Spleen (tissue), 13 donors: ENCODE measurements at places on chromosomes 2 and 18.

DNA sequence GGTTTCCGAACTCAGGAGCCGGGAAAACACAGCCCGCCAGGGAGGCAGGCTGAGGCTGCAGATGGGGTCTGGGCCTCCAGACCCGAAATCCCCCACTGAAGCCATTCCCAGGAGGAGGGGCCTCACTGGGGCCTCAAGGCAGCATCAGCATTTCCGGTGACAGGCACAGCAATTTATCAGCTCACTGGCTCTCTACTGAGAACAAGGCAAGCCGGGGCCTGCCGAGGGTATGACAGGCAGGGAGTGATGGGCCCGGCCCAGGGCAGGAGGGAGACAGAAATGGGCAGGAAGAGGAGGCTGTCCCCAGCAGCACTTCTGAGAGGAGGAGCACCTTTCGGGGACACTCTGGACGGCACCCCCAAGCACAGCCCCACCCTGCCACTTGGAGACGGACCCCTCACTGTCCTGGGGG is 12.5 kb downstream of the SDC1 start:
- no peak for DNase-seq

DNA sequence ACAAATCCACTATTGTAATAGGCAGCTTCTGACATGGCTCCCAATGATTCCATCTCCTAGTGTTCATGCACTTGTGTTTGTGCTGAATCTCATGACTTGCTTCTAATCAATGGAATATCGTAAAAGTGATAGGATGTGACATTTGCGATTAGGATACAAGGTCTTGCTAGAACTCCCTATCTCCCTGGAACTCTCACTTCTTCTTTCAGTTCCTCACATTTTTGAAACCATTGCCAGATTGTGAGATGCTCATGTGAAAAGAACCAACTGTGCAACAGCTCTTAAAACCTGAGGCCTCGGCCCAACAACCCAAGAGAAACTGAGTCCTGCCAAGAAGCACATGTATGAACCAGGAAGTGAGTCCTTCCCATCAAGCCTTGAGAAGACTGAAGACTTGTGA is 226.9 kb upstream of the DTNA start:
- no peak for DNase-seq

- DNase-seq = peak; percentile 83
These were observed 564 bp downstream of the MPV17 start for GRCh38 chr2:27322301-27322765.

- no peak for DNase-seq
These were observed 191.1 kb upstream of the REV1 start for GRCh38 chr2:99680946-99681345.

- no peak for DNase-seq
These were observed 9.6 kb downstream of the GPAT2 start for GRCh38 chr2:96025194-96025492.

DNA sequence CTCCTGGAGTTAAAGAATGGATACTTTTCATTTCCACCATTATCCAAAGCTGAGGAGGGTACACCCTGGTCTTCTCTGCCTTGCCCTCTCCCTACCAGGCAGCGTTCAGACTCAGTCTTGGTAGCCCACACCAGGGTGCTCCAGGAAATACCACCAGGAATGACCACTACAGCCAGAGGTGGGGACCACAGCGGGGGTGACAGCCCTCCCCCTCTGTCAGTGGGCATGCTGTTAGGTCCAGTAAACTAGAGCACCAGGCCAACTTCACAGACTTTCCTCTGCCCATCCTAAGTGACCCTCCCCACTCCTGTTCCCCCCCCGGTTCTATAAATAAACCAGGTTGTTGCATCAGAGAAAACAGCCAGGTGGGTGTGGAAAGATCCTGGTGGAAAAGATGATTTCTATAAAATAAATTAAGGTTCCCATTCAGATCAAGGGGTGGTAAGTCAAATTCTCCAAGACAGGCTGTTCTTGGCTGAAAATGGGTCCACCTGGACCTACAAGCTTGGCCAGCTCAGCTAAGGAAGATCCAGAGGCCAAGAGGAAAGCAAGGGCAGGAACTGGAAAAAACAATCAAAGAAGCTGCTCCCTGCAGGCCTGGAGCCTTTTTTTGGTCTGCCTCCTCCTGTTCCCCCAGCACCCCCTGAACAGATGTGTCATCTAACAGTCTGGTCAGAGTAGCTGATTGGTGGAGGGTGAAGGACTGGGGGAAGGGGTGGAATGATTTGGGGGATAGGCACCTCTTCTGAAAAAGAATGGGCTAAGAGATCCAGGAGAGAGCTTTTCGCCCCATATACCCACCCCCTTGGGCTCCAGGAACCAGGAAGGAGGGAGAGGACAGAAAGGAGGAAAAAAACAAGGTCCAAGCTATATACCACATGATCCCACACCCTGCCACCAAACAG is 2.3 kb downstream of the RAB11FIP5 start:
- no peak for DNase-seq

GRCh38 chr2:97761192-97761591 is 47.8 kb downstream of the ZAP70 start:
- peak; percentile 85 for DNase-seq

- peak; percentile 64 for DNase-seq
These were observed 82.4 kb downstream of the CTIF start for GRCh38 chr18:48621240-48621639.

GRCh38 chr18:21820033-21820810 is 79.6 kb downstream of the MIB1 start:
- DNase-seq = no peak

DNA sequence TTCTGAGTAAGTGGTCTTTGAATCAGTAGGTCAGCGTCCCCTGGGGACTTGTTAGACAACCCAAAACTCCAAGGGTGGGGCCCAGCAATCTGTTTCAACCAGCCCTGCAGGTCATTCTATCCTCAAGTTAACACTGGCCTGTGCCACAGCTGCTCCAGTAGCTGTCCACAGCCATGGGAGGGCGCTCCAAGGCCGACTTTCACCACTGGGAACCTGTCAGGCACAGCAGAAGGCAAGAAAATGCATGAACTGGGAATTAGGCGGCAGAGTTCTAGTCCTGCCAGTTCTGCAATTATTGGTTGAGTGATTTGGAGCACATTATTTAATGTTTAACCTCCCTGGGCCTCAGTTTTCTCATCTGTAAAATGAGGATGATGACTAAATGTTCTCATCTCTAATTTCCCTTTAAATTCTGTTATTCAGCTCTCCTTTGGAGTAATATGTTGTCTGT is 17.4 kb upstream of the MRPL33 start:
- peak; percentile 90 for DNase-seq

DNA sequence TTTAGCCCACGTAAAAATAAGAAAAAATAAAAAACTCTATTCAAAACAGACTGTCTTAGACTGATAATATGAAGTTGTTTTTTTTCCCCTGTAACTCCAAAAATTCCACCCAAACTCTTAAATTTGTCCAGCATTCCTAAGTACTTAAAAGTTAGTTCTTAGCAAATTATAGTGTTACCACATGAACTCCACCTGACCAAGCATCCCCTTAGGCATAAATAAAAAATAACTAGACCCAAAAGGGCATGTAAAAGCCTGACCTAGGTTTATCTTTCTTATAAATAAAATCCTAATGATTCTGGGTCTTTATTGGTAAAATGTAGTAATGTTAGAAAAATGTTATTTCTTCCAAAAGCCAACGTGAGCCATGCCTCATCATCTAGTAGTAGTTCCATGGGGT is 54.3 kb downstream of the TTC21B start:
- DNase-seq = no peak

DNA sequence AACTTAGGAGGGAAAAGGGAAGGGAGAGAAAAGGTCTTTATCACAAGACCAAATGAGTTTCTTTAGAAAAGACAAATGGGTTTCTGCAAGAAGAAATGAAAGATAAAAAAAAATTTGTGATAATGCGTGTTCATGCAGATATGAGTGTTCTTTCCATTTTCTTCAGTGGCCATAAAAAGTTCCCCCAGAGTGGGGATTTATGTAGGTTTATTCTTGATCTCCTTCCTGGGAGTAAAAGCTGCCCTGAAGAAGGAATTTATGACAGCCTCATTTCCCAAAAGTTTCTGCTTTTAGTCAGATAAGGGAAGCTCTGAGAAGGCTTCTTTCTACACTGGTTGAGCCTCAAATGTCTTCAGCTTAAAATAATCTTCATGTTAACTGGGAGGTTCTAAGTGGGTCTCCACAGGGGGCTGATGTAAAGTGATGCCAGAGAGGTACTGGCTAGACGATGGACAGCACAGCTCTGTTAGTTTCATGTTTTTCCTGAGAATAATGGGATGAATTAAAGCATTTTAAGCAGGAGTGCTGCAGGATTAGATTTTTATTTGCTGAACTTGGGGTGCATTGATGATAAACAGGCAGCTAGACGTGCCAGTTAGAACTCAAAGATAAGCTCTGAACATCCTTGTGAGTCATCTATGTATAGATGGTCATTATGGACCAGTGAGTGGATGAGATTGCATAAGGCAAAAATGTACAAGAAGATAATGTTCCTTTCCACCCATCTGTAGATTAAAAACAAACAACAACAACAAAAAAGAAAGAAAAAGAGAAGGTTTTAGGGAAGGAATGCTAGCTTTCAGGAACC is 99.4 kb upstream of the MSH2 start:
- DNase-seq = no peak

DNA sequence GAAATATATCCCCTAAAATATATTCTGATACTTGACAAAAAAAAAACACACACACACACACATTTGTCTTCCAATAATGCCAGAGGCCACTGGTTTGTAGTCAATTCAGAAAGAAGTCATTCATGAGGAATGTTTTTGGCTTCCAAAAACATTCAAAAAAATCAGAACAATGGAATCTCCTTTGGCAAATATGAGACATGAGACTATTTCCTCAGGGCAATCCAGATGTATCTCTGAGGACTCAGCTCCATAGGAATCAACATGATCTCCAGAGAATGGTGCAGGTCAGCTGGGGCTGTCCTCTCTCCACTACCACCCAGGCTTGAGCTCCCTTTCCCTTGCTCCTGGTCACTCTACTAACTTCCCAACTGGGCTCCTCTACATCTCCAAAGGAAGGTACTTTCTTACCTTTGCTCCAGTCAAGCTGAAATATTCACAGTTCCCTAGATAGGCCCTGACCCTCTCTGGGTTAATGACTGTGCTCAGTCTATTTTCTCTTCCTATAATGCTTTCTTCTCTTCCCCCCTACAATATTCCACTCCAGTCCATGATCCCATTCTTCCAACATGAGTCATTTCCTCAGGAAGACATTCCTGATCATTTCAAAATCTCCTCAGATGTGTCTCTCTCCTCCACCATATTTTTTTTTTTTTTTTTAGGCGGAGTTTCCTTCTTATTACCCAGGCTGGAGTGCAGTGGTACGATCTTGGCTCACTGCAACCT is 145.3 kb downstream of the C1D start:
- DNase-seq = no peak

DNA sequence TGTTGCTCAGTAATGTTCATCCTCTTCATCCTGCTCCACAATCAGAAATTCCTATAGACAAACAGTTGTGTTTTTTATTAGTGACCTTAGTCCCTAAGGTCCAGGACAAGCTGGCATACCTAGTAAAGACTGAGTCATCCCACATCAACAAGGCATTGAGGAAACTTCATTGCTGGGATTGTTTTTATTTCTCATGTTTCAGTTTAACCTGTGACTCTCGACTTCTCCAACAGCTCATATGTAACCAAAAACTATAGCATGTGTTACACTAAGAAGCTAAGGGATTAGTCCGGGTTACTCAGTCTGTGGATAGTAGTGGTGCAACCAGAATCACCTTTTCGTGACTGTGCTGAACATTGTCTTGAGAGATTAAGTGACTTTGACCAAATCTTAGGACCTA is 292.1 kb downstream of the RDH14 start:
- no peak for DNase-seq

DNA sequence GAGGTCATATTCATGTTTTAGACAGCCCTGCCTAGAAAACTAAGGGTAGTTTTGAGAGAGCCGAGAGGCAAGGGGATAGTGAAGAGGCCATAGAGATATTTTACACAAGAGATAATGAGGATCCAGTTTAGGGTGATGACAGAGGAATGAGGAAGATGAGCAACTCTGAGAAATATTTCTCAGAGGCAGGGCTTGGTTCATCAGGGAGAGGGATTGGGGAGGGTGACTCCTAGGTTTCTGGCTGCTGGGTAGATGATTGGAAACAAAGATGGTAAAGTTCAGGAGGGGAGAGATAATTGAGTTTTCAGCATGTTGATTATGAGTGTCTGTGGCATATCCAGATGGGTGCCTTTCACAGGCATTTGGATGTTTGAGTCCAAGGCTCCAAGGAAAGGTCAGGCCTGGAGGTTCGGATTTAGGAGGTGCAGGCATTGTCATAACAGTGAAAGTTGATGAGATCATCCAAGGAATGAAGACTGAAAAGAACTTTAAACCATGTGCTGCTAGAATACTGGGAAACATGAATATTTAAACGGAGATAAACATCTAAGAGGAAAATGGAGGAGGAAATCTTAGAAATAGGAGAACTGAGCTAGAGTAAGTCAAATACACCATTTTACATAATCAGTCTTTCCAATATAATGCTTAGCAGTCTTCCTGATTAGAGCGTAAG is 7.4 kb downstream of the MYL12B start:
- DNase-seq = no peak

- no peak for DNase-seq
These were observed 19.4 kb downstream of the SFTPB start for GRCh38 chr2:85648619-85649018.

DNA sequence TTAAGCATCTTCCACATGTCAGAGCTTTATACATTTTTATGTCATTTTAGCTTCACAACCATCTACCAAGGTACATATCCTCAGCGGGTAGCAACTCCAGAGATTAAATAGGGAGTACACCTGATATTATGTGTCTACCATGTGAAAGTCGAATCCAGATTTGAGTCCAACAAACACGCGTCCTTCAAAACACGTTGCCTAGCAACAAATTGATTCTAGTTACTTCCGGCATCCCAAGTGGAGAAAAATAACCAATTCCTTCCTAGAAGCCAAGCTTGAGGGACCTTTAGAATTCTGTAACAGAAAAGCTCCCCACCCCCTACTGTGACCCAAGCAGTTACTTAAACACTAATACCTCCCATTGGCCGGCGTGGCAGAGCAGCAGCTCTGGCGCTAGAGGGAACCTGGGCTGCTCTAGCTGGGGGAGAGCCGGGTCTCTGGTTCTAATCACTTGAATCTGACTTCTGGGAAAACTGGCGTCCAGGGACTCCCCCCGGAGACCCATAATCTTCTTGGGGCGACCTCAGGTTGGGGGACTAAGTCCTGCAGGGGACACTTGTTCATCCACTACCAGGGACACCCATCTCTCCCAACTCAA is at the start of gene ERICH2:
Gene ERICH2, plus strand, starts transcription at position 371 of the 598 bp plus-strand sequence. CDS start 304 bp downstream, outside the sequence.
- DNase-seq = peak; percentile 84

DNA sequence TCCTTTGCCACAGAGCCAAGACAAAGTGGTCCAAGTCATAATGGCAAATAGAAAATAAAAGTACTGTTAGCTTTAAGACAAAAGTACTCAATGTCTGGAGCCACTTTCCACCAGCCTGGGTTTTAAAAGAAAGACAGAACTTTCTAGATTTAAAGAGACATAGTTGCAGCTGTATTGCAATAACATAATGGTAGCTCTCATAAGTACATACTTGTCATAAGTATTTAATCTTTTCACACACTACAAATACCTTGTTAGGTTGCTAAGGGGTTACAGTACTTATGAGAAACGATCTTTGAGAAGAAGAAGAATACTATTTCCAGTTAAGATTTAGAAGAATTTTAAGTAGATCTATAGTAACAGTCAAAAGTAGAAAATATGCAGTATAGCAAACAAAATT is 28.9 kb upstream of the AQP4 start:
- no peak for DNase-seq
